CD4-positive, alpha-beta T cell treated with Interleukin-4 for 1 hour (primary cell): ENCODE measurements at places on chromosomes 11 and 22.
A peak's percentile ranks its signal among the peaks of the same experiment; 100 is the strongest.

GRCh38 chr22:48945621-48946458, 881.8 kb downstream of the BRD1 start:
- no peak for DNase-seq

- DNase-seq = peak; percentile 56
Observed at GRCh38 chr11:6812390-6813005, 13.0 kb upstream of the OR6A2 start.

GRCh38 chr11:20355221-20356219, 8.0 kb upstream of the HTATIP2 start:
- DNase-seq = peak; percentile 25

- no peak for DNase-seq
Observed at GRCh38 chr11:65428578-65429067, 6.0 kb downstream of the NEAT1 start.

DNA sequence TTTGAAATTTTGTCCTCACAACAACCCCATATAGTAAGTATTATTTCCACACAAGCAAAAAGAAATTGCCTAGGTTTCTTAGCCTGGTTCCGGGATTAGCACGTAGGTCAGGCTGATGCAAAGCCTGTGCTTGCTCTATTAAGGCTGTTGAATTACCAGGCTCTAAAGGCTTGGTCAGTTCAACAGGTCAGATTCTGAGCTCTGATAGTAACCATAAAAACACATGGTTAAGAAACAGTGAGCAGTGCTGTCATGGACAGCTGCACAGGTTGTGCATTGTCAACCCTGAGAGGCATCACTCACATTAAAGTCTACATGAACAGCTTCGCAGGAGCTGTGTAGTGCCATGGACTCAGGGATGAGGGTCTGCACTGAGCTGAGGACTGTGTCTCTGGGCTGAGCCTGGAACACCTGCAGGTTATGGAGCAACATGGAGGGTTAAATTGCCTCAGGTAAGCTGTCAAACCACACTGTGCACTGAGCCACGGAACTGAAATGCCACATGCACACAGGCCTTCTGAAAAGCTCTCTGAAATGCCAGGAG, 98.0 kb downstream of the PIWIL4 start:
- no peak for DNase-seq

- DNase-seq = no peak
Observed at GRCh38 chr11:67254798-67255197, 11.5 kb upstream of the GRK2 start.

DNA sequence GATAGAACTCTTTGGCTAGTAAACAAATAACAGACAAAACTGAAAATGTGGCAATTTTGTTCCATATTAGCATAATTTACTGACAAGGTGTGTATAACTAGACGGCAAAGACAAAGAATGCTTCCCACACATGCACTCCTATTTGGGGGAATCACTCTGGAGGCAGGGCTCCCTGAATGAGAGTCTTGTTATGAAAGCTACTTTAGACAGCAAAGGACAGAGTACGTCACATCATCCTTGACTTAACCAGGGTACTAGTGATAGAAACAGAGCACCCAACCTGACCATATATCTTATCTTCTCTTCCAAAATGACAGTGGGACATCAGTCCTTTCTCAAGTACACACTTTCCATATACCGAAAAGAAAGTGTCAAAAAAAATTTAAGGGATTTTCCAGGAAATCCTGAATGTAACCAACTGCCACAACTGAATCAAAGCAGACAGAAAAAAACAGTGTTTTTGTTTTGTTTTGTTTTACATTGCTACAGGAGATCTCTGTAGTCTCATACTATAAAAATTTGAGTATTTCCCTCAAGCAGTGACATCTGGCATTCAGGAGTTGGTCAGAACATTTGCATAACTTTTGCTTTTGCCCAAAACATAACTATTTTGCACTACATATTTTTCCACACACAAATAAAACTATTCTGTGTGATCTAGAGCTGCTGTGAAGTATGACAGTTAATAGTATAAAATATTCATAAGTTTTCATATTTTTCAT, 98.9 kb downstream of the ARHGAP20 start:
- DNase-seq = no peak

- peak; percentile 44 for DNase-seq
Observed at GRCh38 chr11:10930972-10931760, 73.3 kb upstream of the ZBED5 start.

DNA sequence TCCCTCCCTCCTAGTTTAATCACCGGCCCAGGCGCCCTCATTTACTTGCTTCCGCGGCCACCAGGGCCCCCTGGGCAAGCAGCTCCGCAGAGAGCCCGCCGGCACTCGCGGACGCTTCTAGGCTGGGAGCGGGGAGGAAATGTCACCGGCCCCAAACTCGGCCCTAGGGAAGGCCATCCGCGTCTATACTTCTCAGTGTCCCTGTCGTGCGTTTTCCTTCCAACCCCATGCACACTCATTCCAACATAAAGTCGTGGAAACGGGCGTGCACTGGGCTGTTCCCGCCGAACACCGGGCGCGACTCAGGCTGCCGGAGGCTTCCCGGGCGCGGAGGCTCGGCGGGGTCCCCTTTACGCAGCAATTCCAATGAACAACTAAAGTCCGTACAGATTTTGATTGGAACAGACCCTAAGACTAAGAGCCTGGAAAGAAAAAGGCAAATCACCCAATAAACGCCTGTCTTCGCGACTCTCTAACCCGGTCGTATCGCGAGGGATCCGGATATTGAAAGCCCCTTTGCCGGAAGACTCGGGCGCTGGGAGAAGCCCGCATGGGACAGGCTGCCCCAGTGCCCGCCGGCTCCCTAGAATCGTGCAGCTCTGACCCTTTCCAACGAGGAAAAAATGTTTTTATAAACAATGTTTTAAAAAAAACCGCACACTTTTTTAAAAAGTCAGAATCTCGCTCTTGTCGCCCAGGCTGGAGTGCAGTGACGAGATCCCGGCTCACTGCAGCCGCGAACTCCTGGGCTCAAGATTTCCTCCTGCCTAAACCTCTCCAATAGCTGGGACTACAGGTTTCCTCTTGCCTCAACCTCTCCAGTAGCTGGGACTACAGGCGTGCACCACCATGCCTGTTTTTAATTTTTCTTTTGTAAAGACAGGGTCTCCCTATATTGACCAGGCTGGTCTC, 1.3 kb upstream of the BARX2 start:
- no peak for DNase-seq

DNA sequence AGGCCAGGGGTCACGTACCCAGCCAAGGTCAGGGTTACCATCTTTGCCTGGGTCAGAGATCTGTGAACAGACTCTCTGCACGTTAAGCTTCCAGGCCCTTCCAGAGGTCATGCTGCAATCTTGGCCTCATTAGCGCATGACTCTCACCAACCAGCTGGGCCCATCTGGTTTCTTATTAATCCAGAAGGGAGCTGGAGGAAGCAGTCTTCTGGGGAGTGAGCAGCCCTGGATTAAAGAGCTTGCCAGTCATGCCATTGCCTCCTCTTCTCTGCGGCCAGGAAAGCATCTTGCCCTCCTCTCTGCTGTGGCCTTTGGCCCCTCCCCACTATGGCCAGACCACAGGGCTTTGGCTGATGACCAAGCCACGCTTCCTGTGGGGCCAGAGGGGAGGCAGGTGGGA, 57.4 kb downstream of the CHST1 start:
- no peak for DNase-seq

DNA sequence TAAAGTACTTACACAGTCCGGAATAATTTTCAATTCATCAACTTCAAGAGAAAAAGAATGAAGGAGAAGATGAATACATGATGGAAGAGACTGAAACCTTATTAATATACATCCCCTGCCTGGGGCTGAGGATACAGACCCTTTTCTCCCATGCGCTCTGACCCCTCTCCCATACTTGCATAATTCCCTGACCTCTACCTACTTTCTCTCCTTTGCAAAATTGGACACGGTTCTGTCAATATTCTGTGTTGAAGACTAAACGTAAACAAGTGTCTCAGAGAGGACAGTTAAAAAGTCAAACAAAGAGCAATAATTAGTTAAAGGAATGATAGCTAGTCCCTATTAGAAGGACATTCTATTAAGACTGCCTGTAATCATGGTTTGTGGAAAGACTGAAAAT, 7.5 kb downstream of the PRDM10 start:
- DNase-seq = no peak

GRCh38 chr11:134541951-134542350, 129.9 kb upstream of the B3GAT1 start:
- DNase-seq = no peak

DNA sequence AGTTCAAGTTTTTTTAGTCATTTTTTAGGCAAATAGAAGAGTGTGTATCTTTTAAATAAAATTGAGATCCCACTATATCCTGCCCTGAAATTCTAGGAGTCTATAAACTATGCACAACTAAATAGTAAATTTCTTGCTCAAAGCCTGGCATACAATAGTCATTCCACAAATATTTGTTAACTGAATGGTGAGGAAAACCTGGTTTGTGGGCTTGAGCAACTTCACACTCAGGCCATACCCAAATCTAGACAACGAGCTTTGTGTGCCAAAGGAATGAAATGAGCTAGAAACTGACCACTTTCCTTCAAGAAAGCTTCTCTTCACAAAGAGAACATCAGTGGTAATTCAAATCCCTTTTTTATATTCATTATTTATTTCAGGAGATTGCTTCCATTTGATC, 39.6 kb upstream of the AMOTL1 start:
- no peak for DNase-seq

DNA sequence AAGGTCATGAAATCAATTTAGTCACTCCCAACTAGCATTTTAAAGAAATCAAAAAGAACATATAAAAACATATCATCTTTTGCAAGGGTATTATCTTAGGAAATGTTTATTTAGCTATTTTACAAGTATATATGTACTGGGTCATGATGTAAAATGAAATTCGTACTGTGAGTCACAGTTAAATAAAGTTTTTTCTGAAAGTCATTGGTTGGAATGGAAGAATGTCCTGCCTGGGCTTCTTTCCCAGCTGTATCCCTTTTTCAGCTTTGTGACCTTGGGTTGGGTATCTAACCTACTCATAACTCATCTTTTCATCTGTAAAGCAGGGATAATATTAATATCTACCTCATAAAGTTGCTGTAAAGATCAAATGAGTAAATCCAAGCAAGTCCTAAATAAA, 15.7 kb downstream of the FDX1 start:
- DNase-seq = no peak

GRCh38 chr11:36441610-36442208, 68.4 kb downstream of the TRAF6 start:
- no peak for DNase-seq

- no peak for DNase-seq
Observed at GRCh38 chr11:126686938-126687337, 313.6 kb downstream of the KIRREL3 start.

GRCh38 chr22:17774926-17775685, 837 bp upstream of the BID start:
- DNase-seq = no peak

DNA sequence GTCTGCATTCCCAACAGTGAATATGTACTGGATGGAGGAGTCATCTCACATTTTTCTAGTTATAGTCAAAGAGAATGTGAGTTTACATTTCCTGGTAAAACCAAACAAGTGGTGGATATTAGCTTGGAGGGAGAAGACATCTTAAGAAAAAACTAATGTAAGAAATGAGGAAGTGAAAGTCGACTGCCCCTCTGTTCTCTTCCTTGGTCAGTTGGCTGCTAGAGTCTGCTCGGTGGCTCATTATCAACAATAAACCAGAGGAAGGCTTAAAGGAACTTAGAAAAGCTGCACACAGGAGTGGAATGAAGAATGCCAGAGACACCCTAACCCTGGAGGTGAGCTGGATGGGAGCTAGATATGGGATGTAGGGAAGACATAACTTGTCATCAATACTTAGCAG, 5.8 kb downstream of the SLC22A9 start:
- DNase-seq = no peak

DNA sequence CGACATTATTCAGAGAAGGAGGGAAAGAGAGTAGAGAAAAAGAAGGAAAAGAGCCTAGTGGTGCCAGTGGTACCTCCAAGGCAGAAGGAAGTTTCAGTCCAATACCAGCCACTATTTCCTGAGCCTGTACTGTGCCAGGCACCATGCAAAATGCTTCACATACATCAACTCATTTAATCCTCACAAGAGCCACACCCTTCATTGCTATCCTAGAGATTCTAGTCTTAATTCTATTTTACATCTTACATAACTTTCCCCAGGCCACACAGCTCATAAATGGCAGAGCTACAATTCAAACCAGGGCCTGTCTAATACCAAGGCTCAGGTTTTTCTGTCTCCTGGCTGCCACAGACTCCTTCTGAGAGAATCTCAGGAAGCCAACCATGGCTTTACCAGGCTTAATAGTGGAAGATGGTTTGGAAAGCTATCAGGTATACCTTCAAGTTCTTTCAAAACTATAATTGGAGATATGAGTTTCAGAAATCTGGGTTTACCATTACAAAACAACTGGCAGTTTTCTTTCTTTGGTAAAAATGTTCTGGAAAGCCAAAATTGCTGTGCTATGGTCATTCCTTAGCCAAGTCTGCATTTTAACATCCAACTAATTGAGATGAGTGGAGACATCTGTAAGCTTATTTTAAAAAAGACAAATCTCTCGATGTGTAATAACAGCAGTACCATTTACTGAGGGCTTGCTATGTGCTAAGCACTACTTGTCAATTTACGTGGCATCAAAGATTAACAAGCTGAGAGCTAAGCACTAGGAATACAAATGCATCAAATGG, 225.1 kb upstream of the PITPNB start:
- DNase-seq = no peak
